ENCODE measurements at places on chromosomes 3 and 15.

DNA sequence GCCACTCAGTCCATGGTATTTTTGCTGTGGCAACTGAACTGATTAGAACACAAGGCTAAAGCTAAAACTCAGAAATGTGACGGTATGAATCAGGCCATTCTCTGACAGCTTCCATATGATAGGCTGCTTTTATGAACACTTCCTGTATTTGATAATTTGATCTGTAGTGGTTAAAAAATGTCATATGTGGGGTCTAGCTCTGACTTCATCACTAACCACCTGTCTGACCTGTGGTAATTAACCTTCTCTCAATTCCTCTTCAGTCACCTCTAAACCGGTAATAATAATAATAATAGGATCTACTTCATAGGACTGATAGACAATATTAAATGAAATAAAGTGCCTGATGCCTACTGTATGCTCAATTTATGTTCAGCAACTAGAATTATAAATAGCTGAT lies 223.2 kb downstream of the MBNL1 start:
- no peak for DNase-seq

DNA sequence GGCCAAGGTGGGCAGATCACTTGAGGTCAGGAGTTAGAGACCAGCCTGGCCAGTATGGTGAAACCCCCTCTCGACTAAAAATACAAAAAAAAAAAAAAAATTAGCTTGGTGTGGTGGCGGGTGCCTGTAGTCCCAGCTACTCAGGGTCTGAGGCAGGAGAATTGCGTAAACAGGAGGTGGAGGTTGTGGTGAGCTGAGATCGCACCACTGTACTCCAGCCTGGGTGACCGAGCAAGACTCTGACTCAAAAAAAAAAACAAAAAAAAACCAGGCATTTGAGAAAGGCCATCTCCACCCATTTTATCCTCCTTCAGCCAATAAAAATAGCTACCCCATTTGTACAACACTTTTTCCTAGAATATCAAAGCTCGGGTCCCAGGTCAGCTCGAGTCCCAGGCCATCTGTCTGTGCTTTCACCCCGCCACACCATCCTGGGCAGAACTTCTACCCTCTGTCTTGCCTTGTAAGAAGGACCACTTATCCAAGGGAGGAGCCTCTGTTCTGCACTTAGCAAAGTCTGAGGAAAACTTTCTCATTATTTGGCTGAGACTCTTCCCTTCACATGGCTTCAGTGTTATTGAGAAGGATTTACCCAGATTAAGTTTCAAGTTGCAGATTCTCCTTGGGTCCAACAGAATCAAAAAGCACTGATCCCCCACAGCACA lies 99.1 kb downstream of the MESD start:
- peak; percentile 15 for DNase-seq

GRCh38 chr3:184539801-184540435 lies 21.7 kb upstream of the EPHB3 start:
- DNase-seq = no peak

- DNase-seq = peak; percentile 79
Measured at GRCh38 chr15:44710236-44711095, 657 bp downstream of the PATL2 start.

GRCh38 chr3:159102001-159102400 lies 300.1 kb downstream of the MFSD1 start:
- DNase-seq = no peak

Data from hematopoietic multipotent progenitor cell treated with erythropoietin and hydrocortisone succinate and interleukin-3 and kit ligand, for 6 days (in vitro differentiated cells).